ENCODE measurements at places on chromosomes 1 and 21.

GRCh38 chr1:218345673-218346390 is 696 bp downstream of the TGFB2 start:
- DNase-seq = no peak

GRCh38 chr21:44854664-44855446 is 18.6 kb downstream of the PTTG1IP start:
- DNase-seq = no peak

DNA sequence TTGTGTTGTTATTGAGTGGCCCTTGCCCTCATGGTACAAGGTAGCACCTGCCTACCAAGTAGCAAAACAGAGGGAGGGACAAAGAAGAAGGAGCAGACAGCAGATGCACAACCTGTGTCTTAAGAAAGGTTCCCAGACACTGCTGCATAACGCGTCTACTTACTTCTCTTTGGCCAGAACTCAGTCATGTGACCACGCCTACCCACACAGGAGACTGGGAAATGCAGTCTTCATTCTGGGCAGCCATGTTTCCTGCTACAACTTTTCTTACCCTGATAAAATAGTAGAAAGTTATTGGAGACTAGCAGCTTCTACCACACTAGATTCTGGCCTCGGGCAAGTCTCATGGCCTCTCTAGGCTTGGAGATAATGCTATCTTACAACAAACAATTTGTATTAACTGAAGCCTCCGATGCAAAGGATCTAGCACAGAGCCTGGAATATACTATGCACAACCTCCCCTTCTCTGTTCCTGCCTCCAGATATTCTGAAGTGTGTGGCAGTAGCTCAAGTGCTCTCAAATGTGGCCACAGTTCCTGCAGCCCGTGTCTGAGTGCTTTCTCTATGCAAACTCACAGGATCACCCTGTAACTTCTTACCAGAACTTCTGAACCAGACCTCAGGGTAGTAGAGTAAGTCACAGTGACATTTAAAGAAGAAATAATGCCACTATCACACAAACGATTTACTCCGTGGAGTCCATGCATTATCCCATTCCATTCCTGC is 34.1 kb upstream of the BTG2 start:
- DNase-seq = no peak

DNA sequence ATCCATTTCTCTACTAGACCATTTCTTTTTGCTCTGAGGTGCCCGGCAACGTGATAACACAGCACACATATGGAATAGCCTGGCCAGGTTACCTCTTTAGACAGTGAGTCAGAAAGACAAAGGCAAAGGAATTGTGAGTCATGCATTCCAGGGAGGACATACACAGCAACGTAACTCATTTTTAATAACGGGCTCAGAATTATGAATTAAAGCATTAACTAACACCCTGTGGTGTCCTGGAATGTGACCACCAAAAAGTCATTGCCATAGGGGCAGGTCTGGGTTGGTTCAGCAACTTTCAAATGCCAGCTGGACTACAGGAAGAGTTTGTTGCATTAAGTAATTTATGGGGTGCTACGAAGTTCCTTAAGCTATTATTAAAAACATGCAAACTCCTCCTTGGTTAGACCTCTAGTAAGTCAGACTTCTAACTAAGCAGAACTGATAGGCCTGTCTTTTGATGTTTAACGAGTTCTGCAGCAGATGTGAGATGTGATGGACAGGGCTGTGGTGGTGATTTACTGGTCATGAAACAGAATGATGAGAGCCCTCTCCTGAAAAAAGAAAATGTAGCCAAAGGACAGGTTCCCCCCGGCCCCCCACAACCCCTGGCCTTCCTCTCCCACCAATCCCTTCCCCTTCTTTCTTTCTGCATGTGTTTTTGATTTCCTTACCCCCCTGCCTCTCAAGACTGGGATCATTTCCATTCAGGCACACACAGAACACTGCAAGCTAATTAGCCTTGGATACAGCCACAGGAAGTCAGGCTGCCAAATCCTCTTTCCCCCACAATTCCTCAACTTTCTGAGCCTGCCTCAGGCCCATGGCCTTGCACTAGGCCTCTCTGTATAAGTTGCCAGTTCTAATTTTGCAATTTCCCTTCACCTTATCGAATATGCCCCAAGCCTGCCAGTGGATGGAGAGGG is 88.9 kb upstream of the HAO2 start:
- no peak for DNase-seq

DNA sequence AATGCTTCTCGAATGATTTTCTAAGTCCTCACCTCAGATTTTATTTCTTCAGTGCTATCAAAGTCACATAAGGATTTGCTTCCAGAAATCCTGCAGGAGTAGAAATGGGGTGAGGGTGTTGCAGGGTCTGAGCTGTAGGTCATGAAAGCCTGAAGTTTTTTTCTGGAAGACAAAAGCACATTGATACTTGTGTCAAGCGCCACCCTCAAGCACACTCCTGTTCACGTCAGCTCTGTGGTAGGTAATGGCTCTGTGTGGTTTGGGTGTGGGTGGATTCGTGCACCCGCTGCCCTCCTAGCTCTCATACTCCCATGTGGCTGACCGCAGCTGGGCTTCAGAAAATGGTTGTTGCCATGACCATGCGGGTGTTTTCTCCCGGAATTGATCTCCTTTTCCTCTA is 39.9 kb downstream of the AKNAD1 start:
- no peak for DNase-seq

GRCh38 chr1:87899017-87899416 is 570.3 kb downstream of the LMO4 start:
- DNase-seq = no peak

DNA sequence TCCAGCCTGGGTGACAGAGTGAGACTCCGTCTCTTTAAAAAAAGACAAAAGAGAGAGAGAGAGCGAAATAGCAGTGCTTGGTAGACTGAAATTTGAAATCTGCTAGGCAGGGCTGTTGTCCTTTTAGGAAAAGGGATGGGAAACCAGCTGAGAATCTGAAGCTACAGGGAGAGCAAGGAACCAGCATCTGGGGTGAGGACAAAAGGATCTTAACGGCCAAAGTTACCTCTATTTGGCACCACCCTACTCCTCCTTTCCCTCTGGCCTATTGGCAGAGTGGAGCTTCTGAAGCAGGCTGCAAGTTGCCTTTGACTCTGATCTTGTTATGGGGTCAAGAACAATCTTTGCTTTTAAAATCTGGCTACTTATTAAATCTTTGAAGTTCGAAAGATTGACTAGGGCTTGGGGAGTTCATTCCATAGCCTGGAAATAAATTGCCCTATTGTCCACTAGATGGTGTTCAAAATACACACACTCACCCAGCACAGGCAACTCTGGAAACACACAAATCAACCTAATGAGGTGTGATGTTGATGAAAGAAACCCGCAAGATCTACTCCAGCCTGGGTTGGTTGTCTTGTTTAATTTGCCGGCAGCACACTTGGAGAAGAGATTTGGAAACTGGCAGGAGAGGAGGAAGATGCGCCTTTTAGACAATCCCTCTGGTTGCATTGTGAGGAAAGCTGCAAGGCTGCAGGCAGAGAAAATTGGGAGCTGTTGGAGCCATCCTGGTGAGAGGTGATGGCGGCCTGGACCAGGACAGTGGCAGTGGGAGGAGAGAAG is 16.5 kb upstream of the PARP1 start:
- DNase-seq = no peak

DNA sequence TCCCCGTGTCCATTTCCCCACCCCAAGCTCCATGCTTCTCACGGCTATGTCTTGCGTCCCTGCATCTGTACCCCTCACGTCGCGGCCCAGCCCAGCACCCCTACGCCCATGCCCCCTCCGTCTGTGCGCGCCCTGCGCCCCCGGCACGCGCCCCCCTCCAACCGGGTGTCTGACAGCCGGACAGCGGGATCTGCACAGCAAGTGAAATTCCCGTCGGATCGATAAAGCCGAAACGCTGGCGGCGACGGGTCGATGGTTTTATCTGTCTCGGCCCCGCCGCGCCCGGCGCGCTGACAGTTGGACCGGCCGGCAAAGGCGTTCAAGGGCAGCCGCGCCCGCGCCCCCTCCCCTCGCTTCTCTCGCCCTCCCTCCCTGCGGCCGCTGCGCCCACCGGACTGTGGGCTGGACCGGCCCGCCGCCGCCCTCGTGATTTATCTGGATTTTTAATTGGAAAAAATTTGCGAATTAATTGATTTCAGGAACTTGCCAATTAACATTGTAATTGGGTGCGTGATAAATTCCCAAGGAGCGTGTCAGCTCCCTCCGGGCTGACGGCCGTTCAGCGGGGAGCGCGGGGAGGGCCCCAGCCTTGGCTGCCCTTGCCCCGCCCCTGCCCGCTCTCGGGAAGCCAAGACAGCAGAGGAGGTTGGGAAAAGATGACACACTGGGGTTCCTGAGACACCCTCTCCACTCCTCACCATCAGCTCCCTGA is 57.1 kb downstream of the TMEM53 start:
- no peak for DNase-seq

- DNase-seq = no peak
Measured at GRCh38 chr1:59697150-59697800, 117.5 kb upstream of the HOOK1 start.

All from stimulated activated CD8-positive, alpha-beta memory T cell treated with anti-CD3 and anti-CD28 coated beads, Interleukin-12 subunit alpha, Interleukin-12 subunit beta, amount 100 ng/mL, for 4 hours (primary cell).